ENCODE measurements at places on chromosomes 1 and 21.

DNA sequence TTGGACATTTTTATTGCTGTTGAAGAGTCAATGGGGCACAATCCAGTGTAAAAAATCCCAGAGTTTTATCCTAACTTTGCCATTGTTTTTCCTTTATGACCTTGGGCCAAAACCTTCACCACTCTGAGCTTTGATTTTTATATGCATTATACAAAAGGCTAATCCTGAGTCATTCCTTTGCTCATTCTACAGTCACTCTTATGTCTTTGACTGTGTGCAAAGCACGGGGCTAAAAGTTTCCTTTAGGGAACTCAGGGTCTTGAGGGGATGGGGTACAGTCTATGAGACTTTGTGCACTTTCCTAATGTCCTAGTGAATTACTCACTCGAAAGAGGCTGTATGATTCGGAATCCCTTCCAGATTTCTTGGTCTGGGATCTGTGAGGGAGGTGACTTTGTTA, 543.2 kb upstream of the CAMK1G start:
- no peak for DNase-seq

- no peak for DNase-seq
These were observed 4.8 kb upstream of the GJA8 start for GRCh38 chr1:147897789-147898188.

GRCh38 chr1:40032240-40032891, 8.2 kb upstream of the CAP1 start:
- DNase-seq, result no peak

- no peak for DNase-seq
These were observed 611 bp upstream of the PIK3C2B start for GRCh38 chr1:204495078-204495753.

GRCh38 chr21:30200000-30200399, 15.9 kb downstream of the CLDN8 start:
- no peak for DNase-seq

DNA sequence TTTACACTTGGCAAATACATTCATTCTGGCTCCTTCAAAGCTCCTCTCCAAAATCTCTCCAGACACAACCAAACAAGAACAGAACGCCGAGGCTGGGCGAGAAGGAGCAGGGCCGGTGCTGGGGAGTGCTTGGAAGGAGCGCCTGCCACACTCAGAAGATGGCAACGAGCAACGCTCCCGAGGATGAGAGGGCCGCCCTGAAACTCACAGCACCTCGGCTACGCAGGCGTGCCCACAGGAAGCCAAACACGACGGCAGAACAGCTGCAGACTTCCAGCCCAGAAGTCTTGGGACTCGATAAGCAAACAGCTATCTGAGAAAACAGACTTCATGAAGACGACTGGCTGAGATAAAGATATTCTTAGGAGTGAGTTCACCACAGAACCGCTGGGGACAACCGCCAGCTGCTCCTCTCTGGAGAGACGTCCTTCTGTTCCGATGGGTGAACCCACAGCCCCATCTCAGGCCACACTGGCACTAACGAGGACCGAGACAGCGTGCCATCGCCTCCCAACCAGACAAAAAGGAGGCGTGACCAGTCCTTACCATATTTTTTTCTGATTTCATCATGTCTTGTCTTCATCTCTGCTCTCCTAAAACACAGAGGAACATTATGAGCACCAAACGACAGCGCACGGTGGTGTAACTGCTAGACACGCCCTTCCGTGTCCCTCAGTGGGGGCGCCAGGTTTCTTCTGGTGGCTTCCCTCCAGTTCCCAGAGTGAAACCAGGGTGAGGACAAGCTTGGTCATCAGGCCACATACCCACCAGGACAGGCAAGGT, 18.6 kb downstream of the PTTG1IP start:
- no peak for DNase-seq

DNA sequence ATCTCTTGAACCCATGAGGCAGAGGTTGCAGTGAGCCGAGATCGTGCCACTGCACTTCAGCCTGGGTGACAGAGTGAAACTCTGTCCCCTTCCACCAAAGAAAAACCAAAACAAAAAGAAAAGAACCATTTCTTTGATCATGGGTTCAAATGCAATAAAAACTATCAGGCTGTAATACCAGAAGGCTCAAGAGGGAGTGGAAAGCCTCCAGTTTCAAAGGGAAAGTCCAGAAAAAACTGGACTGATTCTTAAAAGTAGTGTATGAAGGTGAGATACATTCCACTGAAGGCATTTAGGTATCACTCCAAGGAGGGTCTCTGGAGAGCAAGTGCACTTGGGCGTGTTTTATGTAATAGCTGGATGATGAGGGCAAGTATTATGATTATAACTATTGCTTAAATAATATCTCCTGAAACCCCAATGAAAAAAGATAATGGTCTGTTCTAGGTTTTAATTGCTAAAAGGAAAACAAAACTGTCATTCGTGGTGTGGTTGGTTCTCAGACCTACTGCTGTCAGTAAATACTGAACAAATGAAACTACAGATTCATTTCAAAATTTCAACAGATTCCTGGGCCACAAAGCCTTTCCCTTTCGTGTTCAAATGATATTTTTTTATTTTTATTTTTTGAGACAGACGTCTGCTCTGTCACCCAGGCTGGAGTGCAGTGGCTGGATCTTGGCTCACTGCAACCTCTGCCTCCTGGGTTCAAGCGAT, 6.0 kb upstream of the CAMTA1 start:
- DNase-seq, result no peak

GRCh38 chr1:171828794-171829193, 12.5 kb upstream of the DNM3 start:
- no peak for DNase-seq

- no peak for DNase-seq
These were observed 5.6 kb downstream of the SETDB1 start for GRCh38 chr1:150931773-150932172.

DNA sequence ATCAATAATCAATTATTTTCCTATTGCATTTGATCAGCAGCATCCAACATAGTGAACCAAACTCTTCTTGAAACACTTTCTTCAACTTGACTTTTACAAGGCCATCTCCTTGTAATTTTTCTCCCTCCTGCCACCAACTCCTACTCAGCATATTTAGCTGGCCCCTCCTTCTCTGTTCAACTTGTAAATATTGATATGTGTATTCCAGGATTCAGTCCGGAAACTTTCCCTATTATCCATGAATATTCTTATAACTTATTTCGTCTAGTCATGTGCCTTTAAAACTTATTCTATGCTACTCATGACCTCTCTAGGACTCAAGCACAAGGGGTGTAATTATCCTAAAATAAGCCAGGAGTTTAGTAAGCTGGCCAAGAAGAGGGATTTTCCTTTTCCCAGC, 52.9 kb downstream of the ZNF697 start:
- no peak for DNase-seq

DNA sequence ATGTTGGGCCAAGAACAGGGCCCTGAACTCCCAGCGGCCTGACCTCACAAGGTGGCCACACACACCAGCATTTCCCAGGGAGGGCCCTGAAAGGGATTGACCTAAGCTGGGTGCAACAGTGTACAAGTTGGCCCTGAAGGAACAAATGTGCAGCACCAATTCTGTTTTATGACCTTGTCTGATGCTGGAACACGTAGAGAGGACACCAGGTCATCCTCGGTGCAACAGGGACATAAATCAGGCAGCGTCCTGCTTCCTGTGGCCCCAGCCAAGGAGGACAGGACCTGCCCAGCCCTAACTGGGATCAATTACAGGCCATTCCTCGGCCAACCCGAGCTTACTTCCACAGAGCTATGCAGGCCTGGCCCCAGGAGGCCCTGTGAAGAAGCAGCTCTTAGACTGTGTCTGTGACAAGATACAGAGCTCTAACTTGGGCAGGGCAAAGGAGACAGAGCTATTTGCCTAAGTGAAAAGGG, 12.8 kb upstream of the PHC2 start:
- no peak for DNase-seq

DNA sequence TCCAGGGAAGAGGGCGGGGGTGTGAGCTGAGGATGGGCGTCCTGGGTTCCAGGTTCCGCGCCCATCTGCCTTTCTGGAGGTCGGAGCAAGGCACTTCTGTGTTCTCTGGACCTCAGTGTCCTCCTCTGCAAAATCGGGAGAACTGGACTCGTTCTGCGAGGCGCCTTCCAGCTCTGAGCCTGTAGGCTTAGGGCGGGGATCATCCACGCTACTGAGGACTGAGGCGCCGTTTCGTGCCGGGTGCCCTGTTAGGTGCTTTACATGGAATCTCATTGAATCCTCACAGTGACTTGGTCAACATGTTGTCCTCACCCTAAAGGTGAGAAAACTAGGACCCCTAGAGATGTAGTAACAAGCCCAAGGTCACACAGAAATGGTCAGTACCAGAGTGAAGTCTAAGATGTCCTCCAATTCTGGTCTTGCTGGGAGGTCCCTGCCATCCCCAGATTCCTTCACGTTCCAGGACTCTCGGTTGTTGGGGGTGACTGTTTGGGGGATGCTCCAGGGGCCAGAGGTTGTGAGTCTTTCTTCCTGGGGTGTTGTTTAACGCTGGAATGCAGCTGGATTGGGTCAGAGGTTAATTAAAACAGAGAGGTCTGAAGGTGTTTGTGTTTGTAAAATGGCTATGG, 677 bp downstream of the PRKAA2 start:
- DNase-seq, result no peak

DNA sequence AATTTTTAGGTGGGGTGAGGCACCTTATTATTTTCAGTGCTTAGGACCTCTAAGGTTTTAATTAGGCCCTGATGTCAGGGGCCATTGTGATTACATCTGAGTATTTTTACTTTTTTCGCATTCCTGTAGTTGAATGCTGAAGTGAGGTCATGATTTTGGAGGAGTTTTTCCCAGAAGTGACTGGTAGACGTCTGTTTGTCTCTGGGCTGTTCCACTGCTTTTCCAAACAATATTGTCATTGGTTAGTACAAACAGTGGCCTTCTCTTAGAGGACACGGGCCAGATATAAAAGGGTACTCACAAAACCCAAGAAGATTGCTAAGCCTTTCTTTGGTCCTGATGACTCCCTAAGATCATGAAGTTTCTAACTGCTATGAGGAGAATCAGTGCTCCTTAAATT, 7.6 kb upstream of the RASAL2 start:
- DNase-seq, result no peak

- no peak for DNase-seq
These were observed 357.8 kb downstream of the SIPA1L2 start for GRCh38 chr1:232271991-232272589.

- DNase-seq, result no peak
These were observed 283.4 kb upstream of the ZRANB2 start for GRCh38 chr1:71364236-71364635.

DNA sequence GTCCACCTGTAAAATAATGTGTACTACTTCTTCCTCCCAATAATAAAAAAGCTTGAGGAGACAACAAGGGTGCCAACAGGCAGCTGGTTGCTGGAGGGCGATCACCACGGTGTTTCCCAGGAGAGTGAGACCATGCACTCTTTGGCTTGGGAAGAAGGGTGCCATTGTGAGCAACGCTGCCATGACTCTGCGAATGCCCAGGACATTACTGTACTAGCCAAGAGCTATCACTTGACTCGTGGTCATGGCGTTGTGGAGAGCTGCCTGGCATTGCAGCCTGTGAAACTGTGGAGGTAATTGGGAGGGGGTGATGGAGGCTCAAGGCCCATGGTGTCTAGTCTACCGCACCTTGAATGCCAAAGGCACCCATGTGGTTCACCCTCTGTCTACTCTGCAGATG, 14.6 kb upstream of the PRMT2 start:
- DNase-seq, result no peak

DNA sequence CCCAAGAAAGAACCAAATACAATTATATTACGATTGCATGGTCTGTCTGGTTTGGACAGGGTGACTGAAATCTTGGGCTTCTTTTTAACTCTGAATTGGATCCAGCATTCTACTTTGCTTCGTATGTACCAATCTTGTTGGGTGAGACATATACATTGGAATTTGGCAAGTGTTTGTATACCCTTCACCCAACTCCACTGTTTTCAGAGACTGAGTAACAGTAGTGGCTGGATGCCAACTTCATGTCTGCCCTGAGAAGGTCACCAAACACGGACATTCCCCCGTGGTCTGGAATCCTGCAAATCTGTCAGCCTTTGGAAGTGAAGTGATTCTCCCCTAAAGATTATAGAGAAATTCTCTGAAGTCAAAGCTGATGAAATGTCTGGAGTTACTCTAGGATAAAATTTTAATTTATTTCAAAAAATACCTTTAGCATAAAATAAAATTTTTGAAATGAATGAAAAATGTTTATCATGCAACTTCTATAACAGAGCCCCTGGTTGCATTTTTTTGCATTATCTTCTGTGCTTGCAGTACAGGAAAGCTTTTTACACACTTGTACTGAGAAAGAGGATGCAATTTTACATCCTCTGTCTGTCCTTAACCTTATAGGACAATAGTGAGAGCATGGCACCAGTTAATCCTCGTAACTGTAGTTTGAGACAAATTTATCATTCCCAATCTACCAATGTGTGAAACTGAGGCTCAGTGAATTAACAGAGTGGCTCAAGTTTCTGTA, 201.8 kb downstream of the DISC1 start:
- no peak for DNase-seq

GRCh38 chr1:31670593-31670964, 25.9 kb upstream of the PEF1 start:
- DNase-seq, result no peak
